ENCODE measurements at places on chromosomes 12 and 14.
A peak's percentile ranks its signal among the peaks of the same experiment; 100 is the strongest.

DNA sequence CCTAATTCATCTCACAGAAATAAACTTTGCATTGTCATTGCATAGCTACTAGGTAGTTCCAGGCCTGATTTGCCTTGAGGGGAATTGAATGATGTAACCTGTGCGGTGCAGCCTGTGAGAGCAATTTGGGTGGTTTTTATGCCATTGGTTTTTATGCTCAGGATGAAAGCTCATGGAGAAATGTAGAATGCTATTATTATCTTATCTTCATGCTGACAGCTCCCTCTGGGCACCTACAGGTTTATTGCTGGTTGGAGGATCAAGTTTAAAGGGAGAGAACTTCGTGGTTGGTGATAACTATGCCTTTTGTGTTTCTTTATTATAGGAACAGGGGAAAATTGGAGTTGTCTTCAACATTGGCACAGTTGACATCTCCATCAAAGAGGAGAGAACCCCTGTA is 547.9 kb downstream of the DIO2 start:
- no peak for DNase-seq

GRCh38 chr12:2689879-2690278 is 104.9 kb upstream of the FKBP4 start:
- no peak for DNase-seq

DNA sequence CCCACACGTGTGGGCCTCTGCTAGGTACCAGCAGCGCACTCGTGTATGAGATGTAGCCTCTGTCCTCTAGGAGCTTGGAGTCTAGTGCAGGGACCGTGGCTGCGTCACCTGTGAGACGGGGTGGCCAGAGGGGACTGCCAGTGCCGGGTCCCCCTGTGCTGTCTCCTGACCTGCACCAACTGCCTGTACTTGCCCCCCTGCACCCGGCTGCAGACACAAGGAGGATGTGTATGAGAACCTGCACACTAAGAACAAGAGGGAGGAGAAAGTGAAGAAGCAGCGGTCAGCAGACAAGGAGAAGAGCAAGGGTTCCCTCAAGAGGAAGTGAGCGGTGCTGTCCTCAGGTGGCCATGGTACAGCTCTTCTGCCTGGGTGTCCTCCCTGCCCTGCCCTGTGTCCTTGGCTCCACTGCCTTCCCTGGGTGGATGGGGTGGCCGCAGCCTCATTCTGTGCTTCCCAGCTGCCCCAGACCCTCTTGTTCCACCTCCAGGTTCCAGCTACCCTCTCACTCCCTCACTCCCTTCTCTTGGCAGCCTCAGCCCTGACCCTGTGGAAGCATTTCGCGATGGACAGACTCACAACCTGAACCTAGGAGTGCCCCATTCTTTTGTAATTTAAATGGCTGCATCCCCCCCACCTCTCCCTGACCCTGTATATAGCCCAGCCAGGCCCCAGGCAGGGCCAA is 9.6 kb downstream of the PTPN6 start:
- no peak for DNase-seq

DNA sequence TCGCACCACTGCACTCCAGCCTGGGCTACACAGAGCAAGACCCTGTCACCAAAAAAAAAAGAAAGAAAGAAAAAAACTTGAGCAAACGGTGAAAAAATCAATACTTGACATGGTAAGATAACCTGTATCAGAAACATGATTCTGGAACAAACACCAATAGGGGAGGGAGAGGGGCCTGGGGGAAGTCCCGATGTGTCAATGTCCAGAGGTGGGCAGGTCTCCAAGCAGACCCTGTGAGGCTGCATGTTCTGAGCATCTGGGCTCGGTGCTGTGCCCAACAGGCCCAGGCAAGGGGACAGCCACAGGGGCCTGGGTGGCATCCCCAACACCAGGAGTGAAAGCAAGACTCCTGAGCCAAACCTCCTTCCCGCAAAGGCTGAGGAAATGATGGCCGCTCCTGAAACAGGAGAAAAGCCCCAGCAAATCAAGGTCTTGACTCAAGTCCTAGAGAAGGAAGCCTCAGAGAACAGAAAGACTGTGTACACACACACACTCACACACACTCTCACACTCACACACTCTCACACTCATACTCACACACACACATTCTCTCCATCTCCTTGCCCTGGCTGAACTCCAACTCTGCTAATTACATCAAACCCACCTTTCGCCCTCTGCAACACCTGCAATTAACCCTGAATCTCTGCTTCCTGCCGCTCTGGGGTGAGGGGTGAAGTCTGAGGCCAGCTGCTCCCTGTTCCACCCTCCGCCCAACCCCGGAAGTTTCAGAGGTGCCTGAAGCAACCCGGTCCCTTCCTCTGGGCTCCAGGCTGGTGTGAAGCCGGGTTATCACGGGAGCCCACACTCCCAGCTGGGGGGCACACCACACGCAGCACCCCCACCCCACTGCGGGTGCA is 20.4 kb downstream of the CCDC88C start:
- no peak for DNase-seq

- peak; percentile 97 for DNase-seq
Observed at GRCh38 chr14:73058224-73058921, at the start of gene RBM25. Gene RBM25 (plus strand): TSS chr14:73058534. CDS start chr14:73071642, 13,108 bp downstream.

DNA sequence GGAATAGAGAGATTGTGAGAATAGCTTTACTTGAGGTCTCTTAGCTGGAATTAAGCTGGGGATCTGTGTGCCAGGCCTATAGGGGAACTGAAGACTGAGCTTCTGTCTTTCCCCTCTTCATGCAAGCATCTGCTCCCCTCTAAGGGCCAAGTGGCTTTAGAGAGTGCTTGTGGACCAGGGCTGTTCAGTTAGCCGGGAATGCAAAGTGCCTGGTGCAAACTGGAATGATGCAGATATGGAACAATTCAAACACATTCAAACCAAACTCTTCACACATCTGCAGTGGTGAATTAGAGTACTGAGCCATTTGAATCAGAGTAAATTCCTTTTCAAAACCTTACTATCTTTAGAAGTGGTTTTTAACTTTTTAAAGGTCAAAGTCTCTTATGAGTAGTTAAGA is 99.0 kb downstream of the LIN7A start:
- no peak for DNase-seq

DNA sequence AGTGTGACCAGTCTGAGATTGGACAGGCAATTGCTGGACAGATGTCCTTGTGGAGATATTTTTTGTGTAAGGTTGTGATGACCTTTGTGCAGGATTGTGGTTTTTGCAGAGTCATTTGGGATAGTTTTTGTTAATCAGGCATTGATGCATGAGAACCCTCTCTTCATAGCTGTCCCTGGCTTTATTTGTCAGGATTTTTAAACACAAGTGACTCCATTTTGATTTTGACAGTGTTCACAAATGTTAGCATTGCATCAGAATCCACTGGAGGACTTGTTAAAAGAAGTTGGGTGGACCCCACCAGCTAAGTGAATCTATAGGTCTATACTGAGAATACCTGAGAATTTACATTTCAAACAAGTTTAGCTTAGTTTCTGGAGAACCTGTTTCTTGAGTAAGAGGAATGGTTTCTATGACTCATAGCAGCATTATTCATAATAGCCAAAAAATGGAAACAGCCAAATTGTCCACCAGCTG is 11.8 kb downstream of the FNTB start:
- no peak for DNase-seq

GRCh38 chr12:49825971-49826421 is 2.2 kb downstream of the NCKAP5L start:
- no peak for DNase-seq

DNA sequence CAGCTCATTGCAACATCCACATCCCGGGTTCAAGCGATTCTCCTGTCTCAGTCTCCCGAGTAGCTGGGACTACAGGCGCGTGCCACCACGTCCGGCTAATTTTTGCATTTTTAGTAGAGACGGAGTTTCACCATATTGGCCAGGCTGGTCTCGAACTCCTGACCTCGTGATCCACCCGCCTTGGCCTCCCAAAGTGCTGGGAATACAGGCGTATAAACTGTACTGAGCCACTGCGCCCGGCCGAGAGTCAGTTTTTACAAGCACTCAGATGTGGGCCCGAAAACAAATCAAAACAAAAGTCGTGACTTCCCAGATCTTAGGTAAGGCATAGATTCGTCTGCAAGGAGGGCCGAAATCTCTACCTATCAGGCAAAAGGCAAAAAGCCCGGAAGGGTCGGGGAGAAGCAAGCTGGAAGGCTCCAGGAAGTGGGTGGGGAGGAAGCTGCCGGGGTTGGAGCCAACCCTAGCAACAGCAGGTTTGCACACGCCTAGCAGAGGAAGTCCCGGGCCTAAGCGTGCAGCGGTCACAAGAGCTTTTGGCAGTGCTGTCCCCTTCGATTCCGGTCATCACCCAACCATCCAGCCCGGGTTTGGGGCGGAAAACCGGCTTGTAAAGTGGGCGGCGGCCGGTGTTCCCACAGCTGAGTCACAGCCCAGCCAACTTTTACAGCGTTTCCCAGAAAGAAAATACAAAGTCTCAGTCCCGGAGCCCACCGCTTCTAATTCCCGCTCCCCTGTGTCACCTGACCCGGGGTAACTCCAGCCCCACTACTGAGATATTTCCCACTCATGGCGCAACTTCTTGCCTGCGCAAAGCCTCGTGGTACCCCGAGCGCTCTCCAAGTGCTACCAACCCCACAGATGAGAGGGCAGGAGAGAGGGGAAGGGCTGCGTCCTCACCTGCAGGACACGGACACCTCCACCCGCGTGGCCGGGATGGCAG is 583 bp downstream of the CPNE8 start:
- DNase-seq = peak; percentile 42

DNA sequence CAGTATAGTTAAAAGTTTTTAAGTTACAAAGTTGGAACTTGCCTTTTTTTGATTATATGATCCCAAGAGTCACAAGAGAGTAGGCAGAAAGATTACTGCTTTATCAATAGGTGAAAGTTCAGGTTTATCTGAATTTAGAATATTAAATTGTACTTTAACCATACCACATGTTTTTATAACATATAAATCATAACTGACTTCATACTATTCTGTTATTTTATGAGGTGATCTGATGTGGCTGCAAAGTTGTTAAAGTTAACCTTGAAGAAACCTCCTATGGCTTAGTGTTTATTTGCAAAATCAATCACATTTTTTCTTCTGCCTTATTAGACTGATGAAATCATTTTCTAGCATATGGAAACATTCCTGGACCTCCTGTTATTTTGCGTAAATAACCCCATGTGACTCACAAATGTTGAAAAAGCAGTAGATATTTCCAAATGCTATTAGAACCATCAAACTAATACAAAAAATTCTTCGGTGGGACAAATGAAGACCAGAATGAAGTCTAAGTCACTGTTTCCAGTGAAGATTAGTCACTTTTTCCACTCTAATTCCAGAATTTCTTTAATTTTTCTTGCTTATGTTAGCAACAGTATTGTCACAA is 132.1 kb downstream of the RAD51B start:
- no peak for DNase-seq

DNA sequence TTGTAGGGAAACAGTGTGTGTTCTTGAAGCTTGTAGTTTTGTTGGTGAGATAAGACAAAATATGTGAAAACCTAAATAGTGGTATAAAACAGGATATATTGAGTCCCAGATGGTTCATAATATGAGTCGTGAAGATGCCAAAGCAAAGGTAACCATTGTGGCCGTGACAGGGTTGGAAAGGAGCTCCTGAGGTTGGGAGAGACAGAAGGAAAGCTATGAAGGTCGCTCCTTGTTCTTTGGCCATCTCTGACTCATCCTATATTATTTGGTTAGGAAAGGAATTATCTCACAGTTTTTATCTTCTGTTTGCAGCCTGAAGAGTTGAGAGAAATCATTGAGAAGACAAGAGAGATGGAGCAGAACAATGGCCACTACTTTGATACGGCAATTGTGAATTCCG is 27.1 kb downstream of the ATP6V1D start:
- DNase-seq = no peak

- DNase-seq = peak; percentile 17
Observed at GRCh38 chr12:9796971-9797370, 30.3 kb upstream of the KLRF1 start.

DNA sequence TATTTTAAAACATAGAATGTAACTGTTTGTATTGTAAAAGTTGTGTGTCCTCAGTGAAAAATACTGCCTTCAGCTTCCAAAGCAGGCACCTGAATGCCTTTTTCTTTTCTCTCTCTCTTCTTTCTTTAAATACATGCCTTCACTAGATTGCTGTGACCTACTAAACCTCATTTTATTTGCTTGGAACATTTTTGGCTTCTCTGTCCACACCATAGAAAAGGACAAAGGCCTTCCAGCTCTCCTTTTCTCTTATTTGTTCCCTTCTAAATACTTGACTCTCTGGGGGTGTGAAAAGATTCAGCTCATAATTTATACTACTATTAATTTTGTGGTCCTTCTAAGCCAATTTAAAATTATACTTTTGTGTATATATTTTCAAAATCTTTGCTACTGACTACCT is 38.4 kb downstream of the PPM1A start:
- DNase-seq = no peak

DNA sequence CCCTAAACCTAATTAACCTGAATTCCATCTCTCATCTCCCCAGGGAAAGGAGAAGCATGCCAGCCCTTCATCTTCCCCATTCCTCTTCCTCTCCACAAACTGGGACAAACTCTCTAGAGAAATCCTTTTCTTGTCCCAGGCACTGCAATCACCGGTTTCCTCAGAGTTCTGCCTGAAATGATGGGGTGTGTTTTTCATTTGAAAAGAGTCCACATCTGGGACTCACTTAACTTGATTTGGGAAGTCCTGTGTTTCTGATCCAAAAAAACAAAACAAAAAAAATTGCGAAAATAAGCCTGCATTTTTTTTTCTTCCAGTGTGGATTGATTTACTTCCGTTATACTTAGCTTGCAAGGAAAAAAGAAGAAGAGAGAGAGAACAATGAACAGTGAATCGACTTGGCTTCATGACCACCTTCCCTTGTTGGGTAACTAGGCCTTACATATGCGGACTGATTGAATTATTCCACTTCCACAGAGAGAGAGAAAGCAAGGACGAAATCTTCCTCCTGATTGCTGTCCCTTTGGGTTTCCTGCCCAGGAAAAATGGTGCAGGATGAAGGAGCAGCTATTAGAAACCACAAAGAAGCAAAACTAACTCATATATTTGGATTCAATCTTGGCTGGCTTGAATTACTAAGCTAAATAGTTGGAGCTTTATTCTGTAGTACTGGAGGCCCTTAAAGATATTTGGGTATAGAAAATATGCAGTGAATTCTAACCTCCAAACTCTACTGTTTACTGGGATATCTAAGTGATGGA is 506.2 kb upstream of the TBX3 start:
- no peak for DNase-seq

- DNase-seq = no peak
Observed at GRCh38 chr12:9636851-9637206, 29.1 kb upstream of the KLRB1 start.

DNA sequence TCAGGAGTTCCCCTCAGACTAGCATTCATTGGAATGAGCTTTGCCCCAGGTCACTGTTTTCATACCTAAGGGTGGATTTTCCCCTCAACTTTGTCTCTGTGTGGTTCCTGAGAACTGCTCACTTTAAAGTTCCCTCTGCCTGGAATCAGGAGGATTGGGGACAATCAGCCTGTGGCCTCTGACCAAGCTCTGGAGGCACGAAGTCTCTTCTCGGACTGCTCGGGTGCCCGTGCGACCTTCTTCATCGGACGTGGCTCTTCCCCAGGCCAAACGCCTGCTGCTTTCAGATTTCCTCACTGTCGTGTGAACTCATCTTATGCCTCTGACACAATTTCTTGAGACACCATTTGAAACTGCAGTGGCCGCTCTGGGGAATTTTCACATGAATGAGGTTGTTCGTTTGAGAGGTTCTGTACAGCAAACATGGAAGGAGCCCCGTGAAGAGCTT is 153.7 kb upstream of the PZP start:
- DNase-seq = no peak

GRCh38 chr14:61493239-61493638 is 171.9 kb downstream of the PRKCH start:
- no peak for DNase-seq

GRCh38 chr12:41507286-41507685 is 319.2 kb downstream of the PDZRN4 start:
- DNase-seq = no peak
